ENCODE measurements at places on chromosomes 2 and 18. TPM values are rescaled to one million over a fixed set of nuclear protein-coding genes. Genes with fewer than 3 reads are reported as not detected.

DNA sequence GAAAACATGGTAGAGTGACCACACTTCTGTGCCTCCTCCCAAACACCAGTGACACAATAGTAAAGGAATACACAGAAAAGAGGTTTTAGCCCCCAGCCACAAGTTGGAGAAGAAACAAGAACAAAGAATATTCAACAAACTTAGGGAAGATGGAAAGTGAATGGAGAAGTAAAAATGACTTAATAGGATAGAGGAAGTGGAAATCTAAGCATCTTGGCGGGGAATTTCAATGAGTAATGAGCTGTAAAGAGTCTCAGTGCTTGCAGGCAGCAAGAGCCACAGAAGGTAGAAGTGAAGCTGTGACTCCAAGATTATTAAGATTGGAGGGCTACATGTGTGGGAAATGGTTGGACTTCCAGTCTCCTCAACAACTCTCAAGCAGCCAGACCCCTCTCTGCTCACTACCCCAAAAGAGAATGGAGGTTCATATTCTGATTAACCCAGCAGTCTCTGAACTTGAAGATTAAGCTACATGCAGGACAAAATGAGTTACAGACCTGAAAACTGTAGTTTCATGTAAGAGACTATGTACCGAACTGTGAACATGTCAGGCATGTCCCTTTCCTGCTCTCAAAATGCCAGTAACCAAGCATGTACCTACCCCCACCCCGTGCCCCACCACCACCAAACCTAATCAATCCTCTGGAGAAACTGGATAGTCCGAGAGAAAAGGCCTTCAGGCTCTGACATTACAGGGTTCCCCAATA is 16.9 kb upstream of the HNRNPLL start:
- DNase-seq, result no peak

DNA sequence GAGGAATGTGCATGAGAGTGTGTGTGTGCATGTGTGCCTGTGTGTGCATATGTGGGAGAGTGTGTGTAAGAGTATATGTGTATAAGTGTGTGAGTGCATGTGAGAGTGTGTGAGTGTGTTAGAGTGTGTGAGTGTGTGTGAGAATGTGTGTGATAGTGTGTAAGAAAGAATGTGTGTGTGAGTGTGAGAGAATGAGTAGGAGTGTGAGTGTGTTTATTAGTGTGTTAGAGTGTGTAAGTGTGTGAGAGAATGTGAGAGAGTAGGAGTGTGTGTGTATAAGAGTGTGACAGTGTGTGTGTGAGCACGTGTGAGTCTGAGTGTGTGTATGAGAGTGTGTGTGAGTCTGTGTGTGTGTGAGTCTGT is 21.2 kb downstream of the GYPC start:
- no peak for DNase-seq

IL1F10 gene
- total RNA-seq, result not detected

- no peak for DNase-seq
Observed at GRCh38 chr18:13276530-13277520, 58.3 kb downstream of the LDLRAD4 start.

CHPF gene
- total RNA-seq, result 84.8 TPM

CCDC121 gene
- 1.9 TPM for total RNA-seq

- no peak for DNase-seq
Observed at GRCh38 chr2:15364561-15364960, 196.6 kb downstream of the NBAS start.

PROC gene
- 0.59 TPM for total RNA-seq

- no peak for DNase-seq
Observed at GRCh38 chr2:201779901-201780673, 646 bp downstream of the ALS2 start.

IL36B gene
- total RNA-seq, result not detected

- DNase-seq, result no peak
Observed at GRCh38 chr2:71592181-71592711, 138.9 kb downstream of the DYSF start.
